ENCODE measurements at places on chromosomes 2 and 18.

GRCh38 chr2:161604901-161605300 lies 19.3 kb upstream of the SLC4A10 start:
- no peak for DNase-seq

DNA sequence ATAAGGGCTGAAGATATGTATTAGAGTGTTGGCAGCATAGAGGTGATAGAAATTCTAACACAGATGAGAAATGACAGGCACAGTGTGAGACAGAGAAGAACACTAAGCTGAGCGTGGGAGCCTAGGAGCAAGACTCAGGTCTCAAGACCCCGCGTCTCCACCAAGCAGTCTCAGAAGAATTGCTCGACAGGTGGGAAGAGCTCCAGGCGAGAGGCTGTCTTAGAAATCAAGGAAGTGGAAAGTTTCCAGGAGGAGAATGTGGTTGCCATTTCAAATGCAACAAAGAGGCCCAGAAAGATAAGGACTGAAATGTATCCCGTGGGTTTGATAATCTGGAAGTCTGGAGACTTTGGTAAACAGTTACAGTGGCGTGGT lies 31.5 kb upstream of the CAB39 start:
- DNase-seq = no peak

- no peak for DNase-seq
Measured at GRCh38 chr2:11562476-11562875, 28.6 kb downstream of the GREB1 start.

DNA sequence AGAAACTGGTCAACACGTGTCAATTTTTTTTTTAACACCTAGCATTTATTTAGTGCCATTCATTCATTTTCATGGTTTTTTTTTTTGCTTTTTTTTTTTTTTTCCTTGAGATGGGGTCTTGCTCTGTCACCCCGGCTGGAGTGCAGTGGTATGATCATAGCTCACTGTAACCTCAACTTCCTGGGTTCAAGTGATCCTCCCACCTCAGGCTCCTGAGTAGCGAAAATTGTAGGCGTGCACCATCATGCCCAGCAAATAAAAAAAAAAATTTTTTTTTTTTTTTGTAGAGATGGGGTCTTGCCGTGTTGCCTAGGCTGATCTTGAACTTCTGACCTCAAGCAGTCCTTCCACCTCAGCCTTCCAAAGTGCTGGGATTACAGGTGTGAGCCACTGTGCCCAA lies 21.1 kb downstream of the USP14 start:
- DNase-seq = no peak

GRCh38 chr2:41414486-41415230 lies 633.2 kb upstream of the PKDCC start:
- DNase-seq = peak; percentile 43

DNA sequence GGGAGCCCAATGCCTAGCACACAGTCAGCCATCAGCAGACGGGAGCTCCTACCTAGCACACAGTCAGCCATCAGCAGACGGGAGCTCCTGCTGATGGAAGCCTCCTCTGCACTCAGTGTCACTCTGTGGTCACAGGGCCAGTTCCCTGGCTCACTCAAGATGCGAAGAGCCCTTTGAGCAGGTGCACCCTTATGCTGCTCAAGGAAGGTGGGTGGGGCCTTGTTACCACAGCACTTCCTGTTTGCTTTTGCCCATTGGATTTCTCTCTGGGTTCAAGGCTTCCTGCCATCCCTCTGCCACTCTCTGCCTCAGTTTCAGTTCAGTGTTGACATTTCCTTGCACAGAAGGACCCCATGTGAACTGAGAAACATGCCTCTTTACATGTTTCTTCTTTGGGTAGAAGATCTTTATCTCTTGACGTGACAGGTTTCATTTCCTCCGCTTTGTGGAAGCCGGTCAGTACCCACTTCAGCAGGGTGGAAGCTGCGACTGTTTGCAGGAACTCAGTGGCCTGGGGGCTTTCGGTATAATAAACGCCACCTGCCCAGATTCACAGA lies 11.6 kb downstream of the TRIB2 start:
- DNase-seq = peak; percentile 23

DNA sequence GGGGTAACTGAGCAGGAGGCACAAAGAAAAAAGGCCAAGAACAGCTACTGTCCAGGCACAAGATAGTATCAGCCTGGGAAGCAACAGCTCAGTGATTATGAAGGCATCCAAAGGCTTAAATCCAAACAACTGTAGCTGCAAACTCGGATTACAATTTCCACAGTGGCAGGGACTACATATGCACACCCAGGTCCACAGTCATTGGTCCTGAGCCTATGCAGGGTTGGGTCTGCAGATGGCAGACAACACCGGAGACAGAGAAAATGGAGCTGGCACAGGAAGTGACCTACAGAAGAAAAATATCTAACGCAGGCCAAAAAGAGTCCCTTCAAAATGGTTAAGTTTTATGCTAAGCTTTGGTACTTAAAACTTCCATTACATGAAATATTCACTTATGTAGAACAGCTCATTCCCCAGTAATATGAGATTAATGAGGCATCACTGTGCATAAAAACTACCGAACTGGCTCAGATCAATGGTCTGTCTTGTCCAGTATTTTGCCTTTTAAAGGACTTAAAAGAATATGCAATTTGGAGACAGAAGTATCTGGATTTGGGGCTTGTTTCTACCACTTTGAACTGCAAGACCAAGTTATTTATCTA lies 132.1 kb downstream of the SUCLG1 start:
- no peak for DNase-seq

DNA sequence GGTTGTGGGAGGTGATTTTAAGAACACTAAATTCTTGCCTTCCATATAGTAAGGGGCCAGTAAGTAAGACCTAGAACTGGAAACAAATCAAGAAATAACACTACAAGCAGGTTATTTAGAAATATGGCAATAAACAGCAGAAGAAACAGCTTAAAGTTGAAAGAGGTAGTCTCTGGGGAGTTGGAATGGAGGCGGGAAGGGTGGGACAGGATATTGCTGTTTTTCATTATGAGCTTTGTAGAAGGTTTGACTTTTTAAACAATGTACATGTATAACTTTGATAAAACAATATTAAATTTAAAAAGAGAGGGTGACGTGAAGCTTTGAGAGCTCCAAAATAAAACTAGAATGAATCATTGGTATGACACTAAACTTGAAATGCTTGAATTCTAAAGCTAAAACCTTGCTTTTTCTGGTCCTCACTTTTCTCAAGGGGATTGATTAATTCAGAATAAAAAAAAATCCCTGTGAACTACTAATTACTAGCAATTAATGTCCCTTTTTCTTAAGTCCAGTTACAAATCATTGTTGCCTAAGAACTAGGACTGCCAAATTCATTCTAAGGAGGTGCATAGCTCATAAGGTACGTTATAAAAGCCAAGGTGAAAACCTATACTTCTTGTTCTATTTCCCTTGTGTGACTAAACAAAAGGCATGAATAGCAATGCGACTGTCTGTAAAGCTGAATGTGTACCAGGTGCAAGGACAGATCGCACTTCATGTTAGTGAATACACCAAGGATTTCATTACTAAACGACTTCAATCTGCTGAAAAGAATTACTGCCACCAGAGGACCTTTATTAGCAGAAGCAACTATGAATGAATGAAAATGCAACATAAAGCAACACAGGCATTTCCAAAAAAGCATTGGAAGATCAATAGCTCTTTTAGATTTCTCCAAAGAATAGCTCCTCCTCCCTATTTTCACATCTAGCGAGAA lies 177.5 kb downstream of the RBM43 start:
- no peak for DNase-seq
